ENCODE measurements at places on chromosomes 12 and 14. TPM values are rescaled to one million over a fixed set of nuclear protein-coding genes. Genes with fewer than 3 reads are reported as not detected.

The ANO2 gene
- total RNA-seq: 0.18 TPM

The UNC79 gene
- total RNA-seq: 0.18 TPM

The PIK3C2G gene
- not detected for total RNA-seq

The KRT82 gene
- total RNA-seq: not detected

The P3H3 gene
- 105 TPM for total RNA-seq

The GALNT16 gene
- total RNA-seq: 0.85 TPM
